GM18507 (cell line): ENCODE measurements at places on chromosomes 4 and X.

DNA sequence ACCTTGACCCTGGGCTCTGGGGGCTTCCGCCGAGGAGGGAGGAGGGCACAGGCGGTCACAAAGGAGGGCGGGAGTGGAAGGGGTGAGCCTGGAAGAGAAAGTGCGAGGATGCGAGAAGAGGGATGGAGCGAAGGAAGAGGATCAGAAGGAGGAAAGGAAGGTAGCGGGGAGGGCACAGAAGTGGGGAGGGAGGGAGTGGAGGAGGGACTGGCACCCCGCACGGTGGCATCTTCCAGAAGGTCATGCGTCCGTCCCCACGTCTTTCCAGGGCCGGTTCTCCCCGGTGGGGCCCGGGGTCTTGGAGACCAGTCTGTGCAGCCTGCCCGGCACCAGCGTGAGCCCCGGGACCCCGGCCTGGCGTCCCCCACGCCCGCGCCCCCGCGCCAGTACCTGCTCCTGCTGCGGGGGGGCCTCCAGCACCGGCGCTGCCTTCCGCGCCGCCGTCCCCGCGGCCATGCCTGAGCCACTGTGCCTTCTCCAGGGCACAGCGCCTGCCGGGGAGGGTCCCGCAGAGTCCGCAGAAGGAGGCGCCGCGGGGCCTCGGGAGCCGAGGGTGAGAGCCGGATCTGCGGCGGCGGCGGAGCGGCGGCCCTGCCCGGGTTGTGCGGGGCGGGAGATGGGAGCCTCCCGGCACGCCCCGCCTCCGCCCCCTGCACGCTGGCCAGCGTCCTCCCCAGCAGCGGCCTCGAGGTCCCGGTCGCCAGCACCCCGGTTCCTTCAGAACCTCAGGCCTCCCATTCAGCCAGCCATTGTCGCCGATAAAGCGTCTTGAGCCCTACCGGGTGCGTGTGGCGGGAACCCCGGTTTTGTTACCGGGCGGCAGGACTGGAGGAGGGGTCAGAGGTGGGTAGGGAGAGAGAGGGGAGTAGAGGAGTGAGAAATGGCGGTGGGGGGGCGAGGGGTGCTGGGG is at the start of gene RNF175:
Gene RNF175 (minus strand): TSS at position 618 of the 910 bp plus-strand sequence. CDS start 162 bp downstream, at position 456.
- no peak for DNase-seq

GRCh38 chrX:39397561-39398199 is 596.4 kb downstream of the MID1IP1 start:
- no peak for DNase-seq

DNA sequence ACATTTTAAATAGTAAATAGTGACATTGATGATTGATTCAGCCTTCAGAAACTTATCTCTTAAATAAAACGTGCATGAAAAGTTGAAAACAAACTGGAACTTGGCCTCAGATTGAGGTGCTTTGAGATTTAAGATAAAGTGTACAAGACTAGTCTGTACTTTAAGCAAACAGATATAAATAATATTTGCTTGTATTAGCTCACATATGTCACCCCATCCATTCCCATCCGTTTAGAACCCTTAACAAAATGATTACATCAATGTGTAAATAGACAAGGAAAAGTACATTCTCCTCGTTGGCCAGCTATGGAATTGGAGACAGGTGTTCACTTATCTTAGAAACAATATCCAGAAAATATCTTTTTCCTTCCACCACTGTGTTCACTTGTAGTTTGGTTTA is 130.8 kb downstream of the BANK1 start:
- DNase-seq = no peak

- no peak for DNase-seq
These were observed 56.2 kb upstream of the PJA1 start for GRCh38 chrX:69221239-69222102.
